ENCODE measurements at places on chromosomes 7 and 10.

DNA sequence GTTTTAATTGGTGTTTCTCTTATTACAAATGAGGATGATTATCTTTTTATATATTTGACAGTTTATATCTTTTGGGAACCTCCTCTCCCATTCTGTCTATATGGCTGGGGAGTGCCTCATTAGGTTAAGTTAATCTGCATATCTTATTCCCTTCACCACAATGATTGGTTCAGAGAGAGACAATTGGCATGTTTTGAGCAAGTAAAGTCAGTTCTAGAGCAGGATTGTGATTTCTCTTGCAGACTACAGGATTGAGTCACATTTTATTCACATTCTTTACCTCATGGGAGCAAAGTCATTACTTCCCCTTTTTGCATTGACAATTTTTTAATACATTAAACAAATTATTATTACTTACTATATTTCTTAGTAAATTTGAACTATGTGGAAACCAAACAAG, 345.6 kb downstream of the MDFIC start:
- no peak for DNase-seq

DNA sequence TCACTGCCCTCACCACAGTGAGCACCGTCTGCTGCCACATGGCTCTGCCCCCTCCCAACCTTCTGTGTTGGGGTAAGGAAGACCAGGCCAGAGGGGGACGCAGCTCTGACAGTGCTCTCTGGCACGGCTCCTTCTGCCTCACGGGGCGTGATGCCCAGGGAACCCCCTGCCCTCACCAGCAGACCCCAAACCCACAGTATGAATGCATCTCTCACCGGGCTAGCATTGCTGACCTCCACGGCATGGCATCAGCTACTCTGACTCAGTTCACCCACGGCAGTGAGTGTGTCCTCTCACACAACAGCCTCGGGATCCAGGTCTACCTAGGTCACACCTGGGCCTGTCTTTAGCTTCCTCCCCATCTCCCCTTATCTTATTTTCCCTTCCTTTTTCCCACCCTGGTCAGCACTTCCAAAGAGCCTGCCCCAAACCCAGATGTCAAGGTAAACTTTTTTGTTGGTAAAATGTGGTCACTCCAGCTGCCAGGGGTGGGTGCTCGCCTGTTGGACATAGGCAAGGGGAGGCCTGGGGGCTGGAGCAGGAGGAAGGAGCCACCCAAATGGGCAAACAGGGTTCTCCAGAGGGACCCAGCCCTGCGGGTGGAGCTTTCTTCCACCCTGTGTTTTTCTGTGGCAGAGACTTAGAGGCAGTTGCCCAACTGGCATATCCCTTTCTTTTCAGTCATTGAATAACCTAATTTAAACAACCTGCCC, 4.4 kb downstream of the CALML3 start:
- DNase-seq: no peak

DNA sequence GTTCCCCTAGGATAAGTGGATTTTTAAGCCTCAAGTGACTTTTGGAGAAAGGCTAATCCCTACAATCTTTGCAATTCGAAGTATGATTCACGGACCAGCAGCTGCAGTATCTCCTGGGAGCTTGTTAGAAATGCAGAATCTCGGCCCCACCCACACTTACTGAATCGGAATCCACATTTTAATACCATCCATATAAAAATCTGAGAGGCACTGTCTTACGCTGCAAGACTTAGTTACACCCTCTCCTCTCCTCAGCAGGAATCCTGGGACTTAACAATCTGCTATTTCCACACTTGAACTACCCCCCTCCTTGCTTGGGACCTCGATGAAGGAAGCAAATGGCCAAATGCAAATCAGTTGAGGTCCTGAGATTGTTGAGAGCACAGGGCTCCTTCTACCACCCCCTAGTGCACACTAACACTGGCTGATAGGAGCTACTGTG, 21.0 kb downstream of the ITPRIP start:
- DNase-seq: no peak

- no peak for DNase-seq
Observed at GRCh38 chr7:114158275-114158674, 239.5 kb upstream of the PPP1R3A start.

DNA sequence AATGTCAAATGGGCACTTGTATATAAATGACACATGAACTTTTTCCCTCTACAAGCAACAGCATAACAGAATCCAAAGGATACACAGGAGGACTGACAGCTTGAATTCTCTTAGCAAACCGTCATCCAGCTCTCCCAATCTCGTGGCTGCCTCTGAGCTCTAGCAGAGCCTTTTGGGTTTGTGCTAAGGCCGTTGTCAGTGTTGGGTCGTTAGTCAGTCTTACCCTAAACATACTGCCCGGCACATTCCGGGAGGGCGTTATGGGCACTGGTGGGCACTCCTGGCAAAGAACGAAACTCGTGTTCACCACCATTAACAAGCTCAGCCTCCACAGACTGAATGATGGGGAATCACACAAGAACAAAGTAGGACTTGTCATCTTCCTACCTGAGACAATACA, 19.6 kb upstream of the ENO4 start:
- DNase-seq: no peak

GRCh38 chr7:79524048-79524447, 70.6 kb upstream of the MAGI2 start:
- DNase-seq: no peak

DNA sequence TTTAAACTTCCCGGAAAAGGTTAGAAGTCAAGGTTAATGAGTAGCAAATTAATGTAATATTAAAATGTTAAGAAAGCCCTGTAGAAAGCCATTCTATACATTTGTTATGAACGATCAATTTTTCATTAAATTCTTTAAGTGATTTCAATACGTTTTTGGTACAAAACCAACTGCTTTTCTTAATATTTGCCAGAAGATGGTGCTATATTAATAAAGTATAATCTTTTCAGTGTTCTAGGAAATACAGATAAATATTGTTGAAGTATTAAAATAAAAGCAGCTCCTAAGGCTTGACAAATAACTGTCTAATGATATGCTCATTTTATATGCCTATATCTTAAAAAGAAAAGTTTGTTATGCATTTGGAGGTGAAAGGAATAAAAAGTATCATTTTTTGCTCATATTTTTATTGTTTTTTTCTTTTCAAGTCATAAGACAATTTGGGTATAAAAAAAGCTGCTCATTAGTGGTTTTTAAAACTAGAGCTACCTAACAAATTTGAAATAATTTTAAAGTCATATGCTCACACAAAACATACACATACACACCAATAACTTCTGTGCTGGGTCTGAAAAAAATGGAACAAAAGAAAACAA, 130.3 kb upstream of the POT1 start:
- DNase-seq: peak; percentile 53

GRCh38 chr10:88582411-88582805, 710 bp downstream of the RNLS start:
- no peak for DNase-seq

- DNase-seq: no peak
Observed at GRCh38 chr7:68434857-68435256, 1163.4 kb upstream of the AUTS2 start.
